ENCODE measurements at places on chromosomes 4 and X. TPM values are rescaled to one million over a fixed set of nuclear protein-coding genes. Genes with fewer than 3 reads are reported as not detected.

- no peak for DNase-seq
Measured at GRCh38 chrX:37383313-37383712, 34.1 kb downstream of the PRRG1 start.

DNA sequence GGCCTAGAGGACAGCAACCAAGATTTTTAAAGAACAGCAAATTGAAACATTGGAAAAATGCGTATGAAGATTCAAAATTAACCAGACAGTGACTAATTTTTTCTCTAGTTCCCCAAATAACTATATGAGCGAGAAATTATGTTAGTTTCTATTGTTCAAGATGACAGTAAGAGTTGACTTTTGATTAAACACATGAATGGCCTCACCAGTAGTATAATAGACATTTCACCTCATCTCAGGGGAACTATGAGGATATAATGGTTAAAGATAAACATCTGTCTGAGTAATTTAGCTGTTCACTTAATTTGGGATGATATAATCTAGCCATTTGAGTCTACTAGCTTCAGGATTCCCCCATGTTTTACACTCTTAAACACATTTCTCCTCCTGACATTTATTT is 380.9 kb upstream of the NWD2 start:
- no peak for DNase-seq

KCNIP4 gene
- not detected for total RNA-seq

KANTR gene
- 5.7 TPM for total RNA-seq

TLR3 gene
- total RNA-seq = 5.3 TPM

Data from left cardiac atrium (tissue), 4 donors.